ENCODE measurements at places on chromosomes 1 and 21.

GRCh38 chr1:160420881-160421842 lies 20.8 kb downstream of the VANGL2 start:
- no peak for DNase-seq

- peak; percentile 34 for DNase-seq
These were observed 36.8 kb downstream of the HENMT1 start for GRCh38 chr1:108624069-108624468.

GRCh38 chr1:160664573-160665051 lies 17.8 kb upstream of the SLAMF1 start:
- DNase-seq: no peak

- DNase-seq: peak; percentile 1
These were observed 11.3 kb downstream of the CRABP2 start for GRCh38 chr1:156693848-156694689.

DNA sequence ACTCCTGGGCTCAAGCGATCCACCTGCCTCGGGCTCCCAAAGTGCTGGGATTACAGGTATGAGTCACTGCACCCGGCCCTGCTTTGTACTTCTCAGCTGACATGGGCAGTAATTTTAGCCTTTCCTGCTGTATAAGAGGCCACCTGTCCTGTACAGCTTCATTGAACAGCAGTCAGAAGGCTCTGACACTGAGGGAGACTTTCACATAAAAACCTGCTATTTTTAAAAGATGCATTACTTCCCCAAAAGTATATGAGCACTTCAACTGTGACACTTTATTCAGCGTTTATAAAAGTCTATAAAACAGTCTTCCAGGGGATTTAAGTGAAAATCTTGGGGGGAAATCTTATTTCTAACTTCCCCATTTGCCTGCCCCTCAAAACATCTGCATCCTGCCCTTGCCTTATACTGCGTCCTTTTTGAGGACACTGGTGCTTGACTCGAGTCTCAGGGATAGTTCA lies 17.6 kb downstream of the RNU5D-1 start:
- no peak for DNase-seq

GRCh38 chr1:1175221-1176062 lies 1.8 kb downstream of the TTLL10 start:
- no peak for DNase-seq

DNA sequence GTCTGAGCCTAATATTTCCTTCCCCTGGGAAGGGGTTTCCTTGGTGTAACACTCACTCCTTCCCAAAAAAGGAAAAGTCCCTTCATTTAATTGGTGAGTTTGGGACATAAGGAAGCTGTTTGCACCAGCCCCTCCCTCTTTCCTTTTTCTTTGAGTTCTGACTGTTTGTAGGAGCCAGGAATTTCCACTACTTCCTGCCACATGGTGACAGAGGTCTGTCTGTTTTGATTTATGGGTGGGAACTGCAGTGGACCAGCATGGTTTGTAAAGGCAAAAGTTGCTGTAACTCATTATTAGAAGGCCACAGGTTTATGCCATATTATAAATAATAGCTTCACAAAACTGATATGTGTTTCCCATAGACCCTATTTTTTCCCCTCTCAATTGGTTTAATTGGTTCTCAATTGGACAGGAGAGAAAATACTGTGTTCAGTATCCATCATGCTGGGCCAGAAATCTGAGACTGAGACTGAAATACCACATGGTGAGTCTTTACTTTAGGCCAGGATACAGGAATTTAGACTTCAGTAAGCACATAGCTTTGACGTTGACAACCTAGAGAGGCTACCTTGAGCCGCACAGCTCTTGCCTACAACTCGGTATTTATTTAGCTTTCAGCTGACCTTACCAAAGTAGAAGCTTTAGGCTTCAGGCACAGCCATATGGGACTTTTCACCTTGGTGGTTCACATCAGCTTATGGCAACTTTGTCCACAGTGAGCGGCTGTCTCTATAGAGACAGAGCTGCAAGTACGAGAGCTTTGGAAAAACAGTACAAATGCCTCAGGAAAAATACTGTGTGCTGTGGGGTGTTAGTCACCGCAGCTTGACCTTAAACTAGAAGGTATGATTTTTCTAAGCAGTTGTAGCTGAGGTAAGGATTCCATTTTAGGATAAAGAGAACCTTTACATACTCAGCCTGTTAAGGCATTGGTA lies 40.0 kb upstream of the RGS7 start:
- no peak for DNase-seq

DNA sequence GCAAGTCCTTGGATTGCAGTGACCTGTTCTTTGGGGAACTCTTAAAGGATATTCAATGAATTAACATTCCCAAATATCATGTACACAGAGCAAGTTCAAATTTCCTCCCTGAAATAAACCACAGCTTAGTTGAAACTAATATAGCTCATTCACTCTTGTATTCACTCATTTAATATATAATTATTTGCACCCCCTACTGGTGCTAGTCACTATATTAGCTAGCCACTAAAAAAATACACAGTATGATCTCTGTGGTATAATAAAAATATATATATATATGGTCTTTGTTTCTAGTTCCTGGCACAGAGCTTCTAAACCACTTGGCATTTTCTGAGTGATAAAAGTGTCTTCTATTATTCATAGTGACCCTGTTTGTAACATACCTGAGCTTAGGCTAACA lies 177.3 kb upstream of the LYPLAL1 start:
- DNase-seq: no peak

DNA sequence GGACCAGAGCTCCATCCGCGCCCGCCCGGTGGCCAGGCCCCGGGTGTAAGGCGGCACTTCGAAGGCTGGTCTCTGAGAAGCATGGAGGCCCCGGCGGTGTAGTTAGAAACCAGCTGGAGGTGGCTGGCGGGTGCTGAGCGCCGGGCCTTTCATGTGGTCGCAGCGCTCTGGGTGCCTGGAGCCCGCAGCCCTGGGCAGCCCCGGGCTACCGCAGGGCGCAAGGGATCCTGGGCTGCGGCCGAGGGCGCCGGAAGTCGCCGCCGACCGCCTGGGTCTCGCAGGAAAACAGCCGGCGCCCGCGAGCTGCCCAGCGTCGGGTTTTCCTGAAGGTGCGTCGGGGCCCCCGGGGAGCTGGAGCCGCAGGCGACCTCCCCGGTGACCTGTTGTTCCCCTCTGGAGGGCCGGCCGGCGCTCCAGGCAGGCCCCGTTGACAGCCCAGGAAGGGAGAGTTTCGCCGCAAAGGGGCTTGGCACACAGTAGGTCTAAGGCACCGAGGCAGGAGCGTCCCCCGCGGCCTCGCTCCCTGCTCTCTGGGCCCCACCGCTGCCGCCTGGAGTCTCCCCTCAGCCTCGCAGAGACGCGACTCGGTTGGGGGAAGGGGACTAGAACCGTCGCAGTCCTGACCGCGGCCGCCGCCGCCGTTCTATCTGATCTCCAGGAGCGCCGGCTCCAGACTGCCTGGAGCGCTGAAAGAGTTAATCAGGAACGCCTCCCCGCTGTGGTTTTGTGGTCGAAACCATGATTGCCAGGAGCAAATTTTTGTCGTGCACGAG lies 2.7 kb downstream of the GRHL3 start:
- DNase-seq: peak; percentile 83

DNA sequence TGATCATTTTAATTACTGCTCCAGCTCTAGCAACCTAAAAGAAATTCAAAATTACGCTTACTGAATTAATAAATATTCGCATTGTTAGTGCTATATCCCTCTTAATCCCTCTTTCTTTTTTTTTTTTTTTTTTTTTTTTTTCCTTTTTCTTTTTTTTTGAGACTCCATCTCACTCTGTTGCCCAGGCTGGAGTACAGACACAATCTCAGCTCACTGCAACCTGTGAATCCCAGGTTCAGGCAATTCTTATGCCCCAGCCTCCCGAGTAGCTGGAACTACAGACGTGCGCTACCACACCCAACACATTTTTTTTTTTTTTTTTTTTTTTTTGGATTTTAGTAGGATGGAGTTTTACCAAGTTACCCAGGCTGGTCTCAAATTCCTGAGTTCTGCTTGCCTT lies 157.1 kb downstream of the KCNT2 start:
- DNase-seq: no peak

- no peak for DNase-seq
These were observed 1.2 kb downstream of the TMEM53 start for GRCh38 chr1:44672961-44673674.

DNA sequence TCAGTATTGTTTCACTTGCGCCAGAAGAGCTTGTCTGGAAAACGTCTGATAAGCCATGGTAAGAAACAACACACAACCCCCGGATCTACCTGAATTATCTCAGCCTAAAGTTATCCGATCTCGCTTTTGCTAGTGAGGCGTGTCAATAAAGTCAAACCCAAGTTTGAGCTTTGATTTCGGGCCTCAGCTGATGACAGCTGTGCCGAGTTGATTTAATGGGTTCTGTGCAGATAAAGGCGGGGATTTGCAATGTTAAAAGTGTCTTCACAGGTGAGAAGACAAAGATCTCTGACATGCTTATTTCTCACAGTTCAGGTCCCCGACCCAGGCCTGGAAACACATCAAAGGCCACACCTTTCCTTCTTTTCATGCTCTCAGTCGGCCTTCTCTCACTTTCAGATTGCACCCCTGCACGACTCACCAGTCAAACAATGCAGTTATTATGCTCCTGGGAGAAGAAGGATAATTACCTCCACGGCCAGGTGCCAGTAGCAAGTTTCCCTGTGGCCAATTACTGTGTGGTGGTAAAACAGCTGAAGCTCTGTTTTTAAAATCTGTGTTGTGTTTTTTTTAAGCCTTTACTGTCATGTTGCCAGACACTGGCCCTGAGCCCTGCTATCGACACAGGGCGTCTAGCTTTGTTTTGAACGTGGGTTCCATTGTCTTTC lies 245.3 kb upstream of the RUNX1 start:
- DNase-seq: no peak

GRCh38 chr1:37851782-37852210 lies 7.6 kb downstream of the MTF1 start:
- no peak for DNase-seq

- no peak for DNase-seq
These were observed 76.8 kb downstream of the GLIS1 start for GRCh38 chr1:53662169-53662568.

DNA sequence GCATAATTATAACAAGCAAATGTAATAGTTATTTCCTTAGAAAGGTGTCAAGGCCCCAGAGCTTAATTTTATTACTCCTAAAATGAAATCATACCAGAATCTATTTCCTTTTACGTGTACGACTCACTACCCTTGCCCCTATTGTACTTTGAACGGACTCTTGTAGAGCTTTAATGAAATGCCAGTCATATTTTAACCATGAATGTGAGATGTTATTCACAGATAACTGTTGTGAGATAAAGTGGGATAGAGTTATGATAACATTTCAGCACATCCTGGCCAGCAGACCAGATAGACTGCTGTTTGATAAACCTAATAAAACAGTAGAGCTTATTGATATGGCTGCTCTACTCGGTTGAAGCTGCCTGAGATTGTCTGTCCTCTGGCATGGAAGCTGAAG lies 500.8 kb upstream of the PBX1 start:
- no peak for DNase-seq

DNA sequence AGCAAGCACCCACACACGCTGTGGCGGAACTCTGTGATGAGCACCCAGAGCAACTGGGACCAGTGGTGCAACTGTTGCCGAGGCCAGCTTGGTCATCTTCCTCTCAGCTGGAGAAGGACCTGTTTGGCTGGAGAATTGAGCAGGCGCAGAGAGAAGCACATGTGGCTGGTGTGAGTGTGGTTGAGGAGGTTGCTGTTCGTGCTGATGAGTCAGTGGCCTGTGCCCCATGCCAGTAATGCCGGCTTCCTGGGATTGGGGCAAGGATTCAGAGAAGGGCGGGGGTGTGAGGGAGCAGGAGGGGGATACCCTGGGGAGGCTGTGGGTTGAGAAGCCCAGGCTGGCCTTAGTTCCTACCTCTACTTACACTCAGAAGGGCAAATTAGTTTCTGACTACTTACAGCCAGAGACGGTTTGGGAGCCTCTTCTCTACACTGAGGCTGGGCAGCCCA lies 57.5 kb upstream of the EPS8L3 start:
- DNase-seq: no peak

DNA sequence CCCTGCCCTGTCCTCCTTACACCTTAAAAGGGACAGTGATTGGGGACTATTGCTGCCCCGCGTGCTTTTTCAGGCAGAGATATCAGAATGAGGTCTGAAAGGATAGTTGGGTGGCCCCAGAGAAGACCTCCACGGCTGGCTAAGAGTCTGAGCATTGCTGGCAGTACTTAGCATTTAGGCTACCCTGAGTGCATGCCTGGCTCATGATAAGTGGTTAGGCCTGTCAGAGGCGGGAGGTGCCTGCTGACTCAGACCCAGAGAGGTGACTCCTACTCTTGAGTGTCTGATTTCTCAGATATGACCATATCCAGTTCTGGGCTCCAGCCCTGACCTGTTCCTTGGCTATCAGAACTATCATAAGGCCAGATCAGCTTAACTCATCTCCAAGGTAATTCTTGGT lies 213.7 kb downstream of the PBX1 start:
- no peak for DNase-seq

- no peak for DNase-seq
These were observed 1.5 kb upstream of the CD160 start for GRCh38 chr1:145717833-145718232.

GRCh38 chr1:86119214-86119764 lies 37.3 kb downstream of the COL24A1 start:
- no peak for DNase-seq

GRCh38 chr1:41380979-41381691 lies 19.9 kb downstream of the FOXO6 start:
- DNase-seq: peak; percentile 57

DNA sequence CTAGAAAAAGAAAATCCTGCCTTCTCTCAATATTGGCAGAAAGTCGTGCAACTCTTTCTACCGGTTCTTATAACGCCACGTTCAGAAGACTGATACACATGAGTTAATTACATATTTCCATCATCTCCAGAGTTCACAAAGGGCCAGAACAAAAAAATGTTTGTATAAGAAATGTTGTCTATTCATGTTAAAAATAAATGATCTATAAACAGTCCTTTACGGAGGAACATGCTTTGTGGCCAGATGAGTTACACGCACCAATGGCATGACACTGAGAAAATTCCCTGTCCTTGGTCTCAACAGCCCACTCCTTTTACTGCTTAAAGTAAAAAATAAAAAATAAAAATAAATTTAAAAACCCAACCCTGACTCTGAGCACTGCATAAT lies 29.5 kb downstream of the C2CD2 start:
- DNase-seq: no peak

- DNase-seq: no peak
These were observed 12.6 kb upstream of the RHEX start for GRCh38 chr1:206040328-206040727.

DNA sequence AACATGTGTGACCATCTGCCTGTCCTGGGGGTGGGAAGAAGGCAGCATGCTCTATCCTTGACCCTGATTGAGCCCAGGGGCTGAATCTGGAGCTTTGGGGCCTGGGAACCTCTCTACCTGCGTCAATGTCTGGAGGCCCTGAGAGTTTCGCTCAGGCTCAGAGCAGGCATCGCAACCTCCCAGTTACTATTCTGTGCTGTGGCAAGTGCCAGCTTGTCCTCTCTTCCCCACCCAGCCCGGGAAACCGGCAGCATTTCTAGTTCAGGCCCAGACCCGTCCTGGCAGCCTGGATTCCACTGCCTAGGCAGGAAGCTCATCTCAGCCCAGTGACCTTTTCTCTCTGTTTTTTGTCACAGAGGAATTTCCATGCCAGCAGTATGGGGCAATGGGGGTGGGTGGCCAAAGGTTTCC lies 10.0 kb upstream of the IRF6 start:
- DNase-seq: no peak

GRCh38 chr1:175364424-175365076 lies 172.0 kb upstream of the KIAA0040 start:
- DNase-seq: no peak

- DNase-seq: no peak
These were observed 11.5 kb upstream of the PSRC1 start for GRCh38 chr1:109294481-109294880.

Data from HAP-1 (cell line).